Breast epithelium (tissue), 4 donors: ENCODE measurements at places on chromosomes 2 and 18. TPM values are rescaled to one million over a fixed set of nuclear protein-coding genes. Genes with fewer than 3 reads are reported as not detected.

- H3K27ac ChIP-seq = no peak overlapping the region
- no peak overlapping the region for H3K4me3 ChIP-seq
- H3K36me3 ChIP-seq = no peaks in the 10 kb centered on the region
- H3K4me1 ChIP-seq = no peaks in the 10 kb centered on the region
- H3K27me3 ChIP-seq = no peaks in the 10 kb centered on the region
Observed at GRCh38 chr2:115649731-115650130, 1207.3 kb downstream of the DPP10 start.

DNA sequence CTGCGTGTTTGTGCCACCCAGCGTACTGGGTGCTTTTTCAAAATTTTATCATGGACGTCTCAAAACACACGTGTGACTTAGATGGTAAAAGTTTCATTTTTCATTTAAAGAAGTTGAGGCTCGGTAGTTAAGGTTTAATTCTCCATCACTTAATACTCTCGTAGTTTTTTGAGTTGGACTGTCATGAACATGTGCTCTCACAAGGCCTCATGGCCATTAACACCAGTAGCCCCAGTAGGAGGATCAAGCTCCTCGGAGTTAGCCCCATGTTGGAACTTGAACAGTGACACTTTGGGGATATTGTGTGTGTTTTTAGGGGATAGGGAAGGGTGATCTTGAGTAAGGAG lies 15.3 kb downstream of the NMUR1 start:
- peak overlapping the region; percentile 71 for H3K4me3 ChIP-seq
- DNase-seq = no peak
- H3K36me3 ChIP-seq = no peaks in the 10 kb centered on the region
- no peaks in the 10 kb centered on the region for H3K27me3 ChIP-seq
- no peaks in the 10 kb centered on the region for H3K4me1 ChIP-seq

DNA sequence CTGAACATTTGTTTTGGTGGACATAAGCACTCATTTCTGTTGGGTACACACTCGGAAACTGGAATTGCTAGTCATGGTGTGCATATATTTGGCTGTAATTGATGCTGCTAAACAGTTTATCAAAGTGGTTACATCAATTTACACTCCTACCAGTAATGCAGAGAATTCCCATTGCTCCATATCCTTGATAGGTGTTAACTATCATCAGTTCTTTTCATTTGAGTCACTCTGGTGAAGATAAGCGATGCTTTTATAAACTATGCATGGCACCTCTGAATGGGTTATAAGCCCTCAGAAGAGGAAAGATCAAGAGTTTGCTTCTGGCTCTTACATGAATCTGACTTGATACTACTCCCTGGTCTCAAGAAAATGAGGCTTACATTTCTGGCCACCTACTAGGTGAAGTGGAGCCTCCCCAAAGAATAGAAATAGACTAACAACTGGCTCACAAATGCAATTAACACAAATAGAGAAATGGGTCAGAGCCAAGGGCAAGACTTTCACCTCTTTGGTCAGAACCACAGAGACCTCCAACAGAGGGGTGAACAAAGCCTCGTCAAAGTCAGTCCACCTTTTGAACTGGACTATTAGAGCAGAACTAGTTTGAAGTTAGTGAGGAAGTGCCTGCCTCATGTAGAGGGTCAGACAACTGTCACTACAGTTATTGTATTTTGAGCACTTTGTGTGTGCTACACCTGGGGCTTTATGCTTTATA lies 15.0 kb upstream of the STK17B start:
- no peak for DNase-seq
- no peaks in the 10 kb centered on the region for H3K4me1 ChIP-seq
- no peak overlapping the region for H3K27ac ChIP-seq
- no peak overlapping the region for H3K4me3 ChIP-seq
- H3K27me3 ChIP-seq = no peaks in the 10 kb centered on the region

- no peaks in the 10 kb centered on the region for H3K4me1 ChIP-seq
- H3K36me3 ChIP-seq = no peaks in the 10 kb centered on the region
- no peak overlapping the region for H3K4me3 ChIP-seq
Observed at GRCh38 chr2:201768918-201769317, 11.8 kb downstream of the ALS2 start.

DNA sequence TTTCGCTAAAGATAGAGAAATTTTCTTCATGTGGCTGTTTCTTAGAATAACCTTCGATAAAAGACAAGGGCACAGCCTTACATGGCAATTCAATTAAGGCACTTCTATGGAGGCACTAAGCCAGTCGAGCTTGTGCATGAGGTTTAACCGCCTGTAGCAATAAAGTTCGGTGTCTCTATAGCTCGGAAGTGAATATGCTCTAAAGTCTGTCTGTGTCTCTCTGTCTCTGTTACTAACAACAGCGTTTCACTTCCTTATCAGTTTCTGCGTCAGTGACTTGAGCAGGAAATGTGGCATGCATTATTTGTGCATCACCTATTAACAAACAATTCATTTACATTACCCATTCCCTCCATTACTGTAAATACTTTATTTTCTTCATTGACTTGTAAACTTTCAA lies 365.1 kb upstream of the NETO1 start:
- H3K4me1 ChIP-seq = no peaks in the 10 kb centered on the region
- no peaks in the 10 kb centered on the region for H3K36me3 ChIP-seq
- H3K27ac ChIP-seq = no peak overlapping the region
- H3K4me3 ChIP-seq = no peak overlapping the region

DNA sequence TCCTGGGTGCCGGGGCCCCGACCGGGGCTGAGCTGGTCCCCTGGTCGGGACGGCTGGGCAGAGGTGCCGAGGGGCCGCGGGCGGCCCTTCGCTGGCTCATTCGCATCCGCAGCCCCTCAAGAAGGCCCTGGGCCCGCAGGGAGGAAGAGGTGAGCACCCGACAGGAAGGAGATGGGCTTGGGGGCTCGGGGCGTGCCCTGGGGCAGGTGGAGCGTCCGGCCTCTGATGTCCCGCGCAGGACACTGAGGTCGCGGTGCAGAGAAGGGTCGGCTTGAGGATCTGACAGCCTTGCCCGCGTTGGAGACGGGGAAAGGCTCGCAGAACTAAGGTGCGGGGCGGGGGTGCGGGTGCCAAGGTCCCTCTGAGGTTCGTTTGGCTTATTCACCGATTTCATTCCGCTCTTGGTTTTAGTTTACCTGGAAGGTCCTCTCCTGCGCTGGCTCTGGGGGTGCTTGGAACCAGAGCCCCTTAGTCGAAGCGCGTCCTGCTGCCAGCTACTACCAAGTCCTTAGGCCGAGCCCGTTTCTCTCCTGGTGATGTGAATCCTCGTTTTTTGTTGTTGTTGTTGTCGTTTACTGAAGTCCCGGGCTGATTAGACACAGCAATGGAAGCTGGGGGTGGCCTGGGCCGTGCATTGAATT lies 18.9 kb upstream of the CD8A start:
- no peak overlapping the region for H3K27ac ChIP-seq
- H3K4me1 ChIP-seq = no peaks in the 10 kb centered on the region
- peaks cover 9% of the 10 kb centered on the region for H3K27me3 ChIP-seq
- DNase-seq = no peak
- no peaks in the 10 kb centered on the region for H3K36me3 ChIP-seq

GRCh38 chr18:62790871-62791772 lies 75.8 kb downstream of the PHLPP1 start:
- H3K4me1 ChIP-seq = peaks cover 5% of the 10 kb centered on the region
- peak overlapping the region; percentile 36 for H3K4me3 ChIP-seq
- no peaks in the 10 kb centered on the region for H3K27me3 ChIP-seq
- no peaks in the 10 kb centered on the region for H3K36me3 ChIP-seq

- H3K27ac ChIP-seq = no peak overlapping the region
- no peak for DNase-seq
- no peaks in the 10 kb centered on the region for H3K36me3 ChIP-seq
- H3K27me3 ChIP-seq = no peaks in the 10 kb centered on the region
- no peaks in the 10 kb centered on the region for H3K4me1 ChIP-seq
Observed at GRCh38 chr2:135119582-135119981, 67.5 kb downstream of the RAB3GAP1 start.

GRCh38 chr18:48085781-48086487 lies 155.5 kb upstream of the SMAD2 start:
- no peak overlapping the region for H3K4me3 ChIP-seq
- H3K36me3 ChIP-seq = no peaks in the 10 kb centered on the region
- H3K27me3 ChIP-seq = no peaks in the 10 kb centered on the region
- peak overlapping the region; percentile 56 for H3K27ac ChIP-seq
- no peak for DNase-seq
- no peaks in the 10 kb centered on the region for H3K4me1 ChIP-seq

TTC39C gene
- 49.8 TPM for total RNA-seq

COL4A4 gene
- total RNA-seq = 3.8 TPM

CCDC141 gene
- 1.3 TPM for total RNA-seq

ITSN2 gene
- 46.5 TPM for total RNA-seq

SCYGR4 gene
- not detected for total RNA-seq
